ENCODE measurements at places on chromosomes 3 and 15.
A peak's percentile ranks its signal among the peaks of the same experiment; 100 is the strongest.

GRCh38 chr15:23686466-23687142 is 501 bp downstream of the NDN start:
- DNase-seq: no peak

DNA sequence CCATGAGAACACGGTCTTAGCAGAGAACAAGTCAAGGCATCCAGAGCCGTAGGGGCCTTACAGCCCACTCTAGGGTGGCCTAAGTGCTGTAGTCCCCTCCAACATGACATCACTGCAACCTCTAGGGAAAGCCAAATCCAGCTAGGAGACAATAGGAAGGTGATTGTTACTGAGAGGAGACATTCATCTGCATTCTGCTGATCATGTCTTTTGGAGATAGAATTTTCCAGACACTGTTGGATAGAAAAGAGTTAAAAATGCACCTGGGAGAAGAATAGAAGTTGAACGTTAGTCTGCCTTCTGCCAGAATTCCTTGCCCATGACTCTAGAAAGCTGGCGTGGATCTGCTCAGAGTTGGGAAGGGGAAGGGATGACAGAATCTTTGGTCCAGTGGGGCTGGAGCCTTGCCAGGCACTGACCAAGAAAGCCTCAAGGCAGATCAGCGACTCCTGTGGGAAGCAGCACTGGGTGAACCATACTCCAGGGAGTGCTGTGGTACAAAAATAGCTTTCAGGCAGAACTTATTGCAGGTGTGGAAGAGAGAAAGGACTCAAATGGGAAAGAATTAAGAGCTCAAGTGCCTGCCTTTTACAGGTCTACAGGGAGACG is 44.8 kb upstream of the RAF1 start:
- DNase-seq: no peak

GRCh38 chr3:193734737-193735366 is 141.8 kb downstream of the OPA1 start:
- no peak for DNase-seq

GRCh38 chr3:65659396-65659795 is 379.3 kb downstream of the MAGI1 start:
- DNase-seq: no peak

DNA sequence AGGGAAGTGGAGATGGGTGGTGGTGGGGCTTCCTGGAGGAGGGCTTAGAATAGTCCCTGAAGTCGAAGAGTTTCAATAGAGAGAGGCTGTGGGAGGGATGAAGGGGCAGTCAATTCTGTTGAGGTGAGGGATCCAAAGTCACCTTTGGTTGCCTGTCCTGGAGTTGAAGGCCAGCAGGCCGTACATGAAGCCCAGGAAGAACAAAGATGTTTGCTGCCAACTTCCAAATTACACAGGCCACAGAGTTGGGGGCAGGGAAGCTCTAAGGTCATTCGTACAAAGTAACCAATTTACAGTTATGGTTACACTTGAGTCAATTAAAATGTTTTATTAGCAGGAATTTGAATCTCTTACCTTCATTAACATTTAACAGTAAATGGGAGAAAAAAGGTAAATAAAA is 77.9 kb downstream of the FOXB1 start:
- no peak for DNase-seq

DNA sequence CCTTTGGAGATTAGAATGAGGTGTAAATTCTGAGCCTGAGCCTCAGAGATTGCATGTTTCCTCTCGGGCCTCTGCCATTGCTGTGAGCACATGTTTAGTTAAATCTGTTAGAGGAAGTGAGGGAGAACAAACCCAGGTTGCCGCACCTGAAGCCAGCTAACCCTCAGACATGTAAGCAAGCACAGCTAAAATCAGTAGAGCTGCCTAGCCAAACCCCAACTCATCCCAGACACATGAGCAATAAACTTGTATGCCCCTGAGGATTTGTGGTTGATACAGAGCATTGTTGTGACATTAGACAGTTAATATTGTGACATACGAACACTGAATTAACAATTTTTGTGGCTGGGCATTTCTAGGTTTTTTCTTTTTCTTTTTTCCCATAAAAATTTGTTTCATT is 41.9 kb downstream of the NMD3 start:
- DNase-seq: no peak

- DNase-seq: no peak
Observed at GRCh38 chr3:171239757-171240503, 213.4 kb upstream of the SLC2A2 start.

GRCh38 chr3:10004960-10005564 is 18.4 kb upstream of the EMC3 start:
- DNase-seq: no peak

GRCh38 chr3:184133840-184134745 is 1.1 kb upstream of the EIF2B5 start:
- peak; percentile 39 for DNase-seq

DNA sequence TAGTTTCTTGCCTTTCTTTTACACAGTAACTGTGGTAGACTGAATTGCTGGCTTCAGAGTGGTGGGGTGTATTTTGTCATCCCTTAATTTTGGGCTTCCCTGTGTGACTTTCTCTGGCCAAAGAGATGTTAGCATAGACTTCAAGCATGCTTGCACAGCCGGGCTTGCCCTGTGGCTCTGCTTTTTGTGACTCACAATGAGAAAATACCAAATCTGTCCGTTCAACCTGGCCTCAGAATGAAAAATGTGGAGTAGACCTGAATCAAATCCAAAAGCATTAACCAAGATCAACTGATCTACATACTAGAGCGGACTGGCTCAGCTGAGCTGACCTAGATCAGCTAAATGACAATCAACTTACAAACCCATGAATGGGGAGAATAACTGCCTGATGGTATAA is 51.4 kb downstream of the PLAAT1 start:
- no peak for DNase-seq

DNA sequence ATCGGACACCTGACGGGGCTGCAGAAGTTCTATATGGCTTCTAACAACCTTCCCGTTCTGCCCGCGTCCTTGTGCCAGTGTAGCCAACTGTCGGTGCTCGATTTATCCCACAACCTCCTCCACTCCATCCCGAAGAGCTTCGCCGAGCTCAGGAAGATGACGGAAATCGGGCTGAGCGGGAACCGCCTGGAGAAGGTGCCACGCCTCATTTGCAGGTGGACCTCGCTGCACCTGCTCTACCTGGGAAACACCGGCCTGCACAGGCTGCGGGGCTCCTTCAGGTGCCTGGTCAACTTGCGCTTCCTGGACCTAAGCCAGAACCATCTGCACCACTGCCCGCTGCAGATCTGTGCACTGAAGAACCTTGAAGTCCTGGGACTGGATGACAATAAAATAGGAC is 9.8 kb upstream of the LRRC34 start:
- no peak for DNase-seq

DNA sequence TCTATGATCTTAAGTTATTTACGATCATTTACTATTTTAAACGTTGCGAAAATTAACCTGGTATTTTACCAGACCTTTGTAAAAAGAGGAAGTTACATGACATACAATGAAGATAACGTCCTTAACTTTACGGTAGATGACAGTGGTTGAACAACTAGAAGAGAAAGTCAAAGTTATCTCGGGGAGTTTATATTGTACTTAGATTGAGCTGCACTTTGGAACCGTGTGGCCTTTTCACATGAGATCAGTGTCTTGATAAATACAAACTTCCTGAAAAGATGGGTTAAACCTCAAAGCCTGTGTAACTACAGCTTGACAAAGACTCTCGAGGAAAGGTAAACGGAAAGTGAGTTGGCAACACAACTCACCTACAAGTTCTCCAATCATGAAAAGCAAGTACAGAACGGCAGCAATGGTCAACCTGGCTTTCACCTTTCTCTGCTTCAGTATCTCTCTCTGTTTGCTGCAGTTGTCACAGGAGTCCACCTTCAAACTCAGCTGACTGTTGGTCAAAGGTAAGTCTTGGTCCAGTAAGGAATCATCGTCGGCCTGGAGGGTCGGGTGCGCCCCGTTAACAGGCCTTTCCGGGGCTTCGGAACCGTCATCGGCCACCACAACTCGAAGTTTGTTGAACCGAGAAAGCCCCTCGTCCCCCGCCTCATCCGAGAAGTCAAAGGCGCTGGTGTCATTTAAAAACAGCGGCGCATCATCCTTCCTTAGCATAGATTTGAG is 793 bp downstream of the SLC30A4 start:
- peak; percentile 7 for DNase-seq

DNA sequence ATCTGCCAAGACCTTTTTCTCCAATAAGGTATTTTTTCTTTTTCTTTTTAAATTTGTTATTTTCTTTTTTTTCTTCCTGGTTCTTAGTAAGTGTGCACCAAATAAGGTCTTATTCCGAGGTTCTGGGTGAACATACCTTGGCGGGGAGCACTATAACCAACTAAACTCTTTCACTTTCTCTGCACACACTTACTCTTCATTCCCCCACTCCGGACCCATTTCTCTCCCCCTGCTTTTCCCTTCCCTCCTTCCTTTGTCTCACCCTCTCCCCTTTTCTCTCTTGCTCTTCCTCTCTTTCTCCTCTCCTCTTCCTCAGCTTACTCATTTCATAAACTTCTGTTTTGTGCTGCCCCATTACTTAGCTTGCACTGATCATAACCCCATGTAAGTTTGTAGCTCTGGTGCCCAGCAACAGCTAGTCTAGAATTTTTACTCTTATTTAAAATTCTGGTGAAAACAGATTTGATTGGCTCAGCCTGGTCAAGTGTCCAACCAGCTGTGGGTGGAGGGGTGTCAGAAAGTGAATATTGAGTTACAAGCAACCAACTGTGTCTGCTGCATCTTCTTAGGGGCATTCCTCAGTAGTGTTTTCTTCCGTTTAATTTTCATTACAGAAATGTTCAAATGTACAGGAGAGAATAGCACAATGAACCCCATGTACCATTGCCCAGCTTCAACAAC is 297.5 kb downstream of the SHQ1 start:
- no peak for DNase-seq

DNA sequence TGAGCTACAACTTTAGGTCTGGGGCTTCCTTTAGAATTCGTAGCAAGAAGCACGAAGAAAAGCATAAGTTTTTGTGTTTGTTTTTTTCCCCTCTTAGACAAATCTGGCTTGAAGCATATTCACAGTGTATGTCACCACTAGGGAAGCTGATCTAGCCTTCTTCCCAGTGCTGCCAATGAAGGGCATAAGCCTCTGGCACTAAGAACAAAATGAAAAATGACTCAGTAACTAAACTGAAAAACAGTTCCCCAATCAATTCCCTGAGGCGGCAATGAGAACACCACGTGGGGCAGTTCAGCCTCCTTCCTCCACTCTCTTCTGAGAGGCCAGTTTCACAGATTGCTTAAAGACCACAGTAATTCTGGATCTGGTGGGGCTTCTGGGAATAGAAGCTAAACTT is 338.1 kb downstream of the GAP43 start:
- DNase-seq: no peak

GRCh38 chr3:123724306-123724705 is 139.5 kb upstream of the HACD2 start:
- DNase-seq: no peak

- DNase-seq: no peak
Observed at GRCh38 chr3:20462723-20463122, 276.7 kb upstream of the SGO1 start.

DNA sequence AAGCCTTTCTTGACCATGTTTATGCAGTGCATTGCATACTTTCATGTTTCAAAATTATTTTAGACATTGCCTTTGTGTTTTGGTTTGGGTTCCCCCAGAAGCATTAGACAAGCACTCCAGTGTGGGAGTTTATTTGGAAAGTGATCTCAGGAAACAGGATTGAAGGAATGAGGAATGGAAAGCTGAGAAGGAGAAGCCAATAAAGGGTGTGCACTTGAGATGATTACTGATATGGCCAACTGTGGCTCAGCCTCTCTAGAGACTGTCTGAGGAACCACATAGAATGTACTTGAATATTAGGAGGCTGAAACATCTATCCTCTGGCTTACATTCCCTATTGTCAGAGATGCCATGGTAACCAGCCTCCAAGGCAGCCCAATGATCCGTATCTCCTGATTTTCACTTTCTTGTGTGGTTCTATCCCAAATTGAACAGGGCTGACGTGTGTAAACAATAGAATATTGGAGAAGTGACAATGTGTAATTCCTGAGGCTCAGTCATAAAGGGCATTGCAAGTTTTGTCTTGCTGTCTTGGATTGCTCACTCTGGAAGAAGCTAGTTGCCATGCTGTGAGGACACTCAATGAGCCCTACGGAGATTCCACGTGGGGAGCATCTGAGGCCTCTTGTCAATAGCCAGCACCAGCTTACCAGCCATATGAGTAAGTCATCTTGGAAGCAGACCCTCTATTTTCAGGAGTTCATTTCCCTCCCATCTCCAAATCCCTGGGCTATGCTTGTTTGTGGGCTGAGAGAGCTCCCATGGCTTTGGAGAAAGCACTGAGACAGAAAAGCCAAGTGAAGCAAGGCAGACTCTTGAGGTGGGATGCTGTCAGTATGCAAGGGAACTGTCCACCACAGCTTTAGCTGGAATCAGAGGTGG is 84.7 kb downstream of the SCN11A start:
- DNase-seq: no peak

DNA sequence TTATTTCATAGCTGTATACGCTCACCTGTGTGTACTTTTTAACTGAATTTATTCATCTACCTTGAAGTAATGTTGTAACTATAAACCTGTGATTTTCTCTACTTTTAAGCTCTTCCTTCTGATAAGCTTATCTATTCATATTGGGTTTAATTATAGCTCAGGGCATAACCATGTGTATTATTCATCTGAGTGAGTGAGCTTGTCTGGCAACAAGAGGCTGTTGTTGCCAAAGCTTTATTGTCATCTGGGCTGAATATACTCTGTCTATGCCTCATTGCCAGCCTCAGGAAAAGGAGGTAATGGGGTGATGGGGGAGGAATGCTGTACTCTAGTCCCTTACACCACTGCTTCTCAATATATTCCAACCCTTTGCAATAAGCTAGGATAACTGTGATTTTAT is 292.4 kb downstream of the UBE2E2 start:
- no peak for DNase-seq

GRCh38 chr15:91939403-91939831 is 85.9 kb downstream of the SLCO3A1 start:
- no peak for DNase-seq

DNA sequence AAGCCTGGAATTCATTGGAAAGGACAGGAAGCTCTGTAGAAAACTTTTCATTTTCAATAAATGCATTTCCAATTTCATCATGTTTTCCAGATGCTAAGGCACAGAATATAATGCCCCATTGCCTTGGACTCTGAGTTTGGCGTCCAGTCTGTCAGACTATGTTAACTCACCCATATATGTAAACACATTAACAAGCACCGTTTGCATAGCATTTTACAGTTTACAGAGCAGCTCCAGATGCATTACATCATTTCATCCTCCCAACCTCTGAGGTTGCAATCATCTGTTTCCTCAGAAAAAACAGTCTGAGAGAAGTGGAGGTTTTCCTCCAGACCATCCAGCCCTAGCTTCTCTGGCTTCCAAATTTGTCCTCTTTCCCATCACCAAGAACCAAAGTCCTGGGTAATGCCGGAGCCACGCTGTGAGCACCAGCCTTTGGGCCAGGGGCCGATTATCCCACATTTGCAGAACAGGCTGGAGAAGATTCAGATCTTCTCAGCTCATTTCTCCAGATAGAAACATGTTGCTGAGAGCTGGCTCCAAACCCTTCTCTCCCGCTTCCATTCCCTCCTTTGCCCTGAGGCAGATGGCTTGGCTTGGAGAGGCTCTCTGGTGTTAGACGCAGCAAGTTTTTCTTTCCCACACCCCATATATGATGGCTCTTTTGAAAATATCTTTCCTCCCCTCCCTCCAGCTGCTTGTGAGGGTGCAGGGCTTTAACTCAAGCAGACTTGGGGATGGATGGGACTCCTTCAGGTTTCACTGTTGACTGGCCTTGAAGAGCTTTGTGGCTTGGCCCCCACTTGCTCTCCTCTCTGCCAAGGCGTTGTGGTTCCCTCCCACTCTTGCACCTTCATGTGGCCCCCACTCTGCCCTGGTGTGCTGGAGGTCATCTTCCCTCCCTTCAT is 26.0 kb downstream of the CYP19A1 start:
- no peak for DNase-seq

GRCh38 chr3:158808697-158809096 is 6.8 kb downstream of the MFSD1 start:
- no peak for DNase-seq

Data from CD4-positive, alpha-beta T cell treated with Interleukin-12 subunit alpha and Interleukin-12 subunit beta, for 1 hour (primary cell).